SK-N-MC (cell line): ENCODE measurements at places on chromosomes 1 and 21.

DNA sequence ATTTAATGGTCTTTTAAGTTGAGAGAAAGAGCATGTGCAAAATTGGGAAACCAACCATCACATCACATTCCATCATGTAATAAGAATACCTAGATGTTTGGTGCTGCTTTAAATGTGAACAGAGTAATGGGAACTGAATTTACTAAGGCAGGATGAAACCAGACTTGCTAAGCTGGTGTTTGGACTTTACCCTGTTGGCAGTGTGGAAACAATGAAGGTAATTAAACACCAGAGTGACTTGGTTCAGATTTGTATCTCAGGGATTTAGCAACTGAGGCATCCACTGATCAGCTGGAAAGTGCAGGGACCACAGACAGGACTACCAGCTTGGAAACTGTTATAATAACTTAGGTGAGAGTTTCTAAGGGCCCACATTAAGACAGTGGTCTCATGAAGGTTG is 263.4 kb downstream of the OLFM3 start:
- no peak for DNase-seq

DNA sequence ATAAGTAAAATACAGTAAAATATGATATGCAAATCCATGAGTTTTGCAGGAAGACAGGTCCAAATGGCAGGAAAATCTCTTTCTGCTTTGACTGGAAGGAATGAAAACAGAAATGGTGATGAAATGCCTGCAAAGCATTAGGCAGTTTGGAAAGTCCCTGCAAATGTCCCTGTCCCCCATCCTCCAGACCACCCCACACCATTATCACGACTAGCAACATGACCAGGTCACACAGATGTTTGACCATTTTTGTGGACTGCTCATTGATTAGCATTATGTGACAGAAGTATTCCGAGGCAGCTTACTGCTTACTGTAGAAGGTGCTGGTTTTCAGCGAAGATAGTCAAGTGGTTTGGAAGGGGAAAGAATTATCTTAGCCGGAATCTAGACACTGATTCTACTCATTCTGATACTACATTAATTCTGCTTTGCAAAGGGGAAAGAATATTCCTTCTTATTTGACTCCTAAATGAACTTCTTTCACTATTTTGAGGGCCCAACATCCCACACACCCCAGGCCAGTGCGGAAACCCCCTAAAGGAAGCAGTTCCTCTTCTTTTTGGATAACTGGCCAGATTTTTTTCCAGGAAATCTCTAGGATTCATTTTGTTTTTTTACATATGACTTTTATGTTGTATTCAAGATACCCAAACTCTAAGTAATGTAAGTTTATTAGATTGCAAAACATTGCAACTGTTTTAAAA is 9.5 kb upstream of the CR2 start:
- no peak for DNase-seq

DNA sequence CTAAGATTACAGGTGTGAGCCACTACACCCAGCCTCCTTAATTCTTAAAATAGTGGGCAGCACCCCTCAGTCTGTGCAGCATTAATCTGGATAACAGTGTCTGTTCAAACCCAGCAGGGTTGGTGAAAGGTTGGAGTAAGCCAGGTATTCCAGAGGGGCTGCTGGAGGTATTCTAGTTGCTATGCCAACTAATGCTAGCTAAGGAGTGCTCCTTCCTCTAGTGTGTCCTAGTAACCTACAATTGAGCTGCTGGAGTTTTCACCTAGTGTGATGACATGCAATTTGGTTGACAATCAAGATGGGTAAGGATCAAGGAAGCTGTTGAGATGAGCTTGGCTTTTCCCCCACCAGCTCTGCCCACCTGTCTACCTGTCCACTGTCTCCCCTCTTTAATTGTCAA is 100.2 kb upstream of the IPO9 start:
- DNase-seq = no peak

DNA sequence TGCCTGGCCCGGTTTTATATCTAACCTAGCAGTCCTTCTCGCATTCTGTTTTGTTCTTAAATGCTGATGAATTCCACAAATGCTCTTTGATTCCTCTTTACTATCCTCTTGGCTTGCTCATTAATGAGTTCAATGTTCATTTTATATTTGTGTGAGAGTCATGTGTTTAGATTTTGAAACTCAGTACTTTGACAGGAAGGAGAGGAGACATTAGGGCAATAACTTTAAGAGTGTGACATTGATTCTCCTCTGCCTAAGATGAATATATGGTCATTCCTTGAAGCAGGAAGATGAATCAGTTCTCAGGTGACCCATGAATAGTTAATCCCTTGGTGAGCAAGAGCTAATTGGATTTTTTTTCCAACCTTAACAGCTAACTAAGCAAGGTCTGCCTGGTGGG is 84.1 kb downstream of the MRPS6 start:
- DNase-seq = no peak

GRCh38 chr1:66418021-66418420 is 115.9 kb upstream of the SGIP1 start:
- DNase-seq = no peak

DNA sequence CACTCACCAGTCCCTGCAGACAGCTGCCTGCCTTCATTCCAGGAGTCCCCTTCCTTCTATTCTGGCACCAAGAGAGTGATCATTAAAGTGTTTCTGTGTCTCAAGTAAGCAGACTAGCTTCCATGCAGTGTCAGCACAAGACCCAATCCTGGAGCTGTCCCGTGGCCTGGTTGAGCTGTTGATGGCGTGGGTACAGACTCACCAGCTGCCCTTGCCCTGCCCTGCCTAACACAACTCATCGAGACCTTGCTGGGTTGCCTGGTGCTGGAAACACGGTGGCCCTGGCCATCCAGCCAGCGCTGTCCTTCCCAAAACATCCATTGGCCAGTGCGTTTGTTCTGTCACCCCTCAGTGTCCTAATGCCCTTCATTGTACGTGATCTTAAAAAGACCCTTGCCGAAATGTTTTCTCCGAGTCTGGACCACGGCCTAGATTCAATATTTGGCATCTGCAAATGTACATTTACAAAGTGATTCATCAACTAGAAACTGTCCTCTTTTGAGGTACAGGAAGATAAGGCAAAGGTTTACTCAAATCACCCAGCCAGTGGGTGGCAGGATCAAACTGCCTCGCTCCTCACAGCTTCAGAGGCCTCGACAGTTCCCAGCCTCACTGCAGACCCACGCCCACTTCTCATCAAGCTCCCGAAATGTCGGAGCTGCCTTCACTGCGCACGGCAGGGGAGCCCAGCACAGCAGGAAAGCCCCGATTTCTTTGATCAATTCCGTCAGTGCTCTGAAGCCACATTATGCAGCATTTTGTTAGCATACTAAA is 494.2 kb downstream of the KIF26B start:
- peak; percentile 47 for DNase-seq

- DNase-seq = no peak
Measured at GRCh38 chr1:235259133-235259778, 68.7 kb downstream of the ARID4B start.

DNA sequence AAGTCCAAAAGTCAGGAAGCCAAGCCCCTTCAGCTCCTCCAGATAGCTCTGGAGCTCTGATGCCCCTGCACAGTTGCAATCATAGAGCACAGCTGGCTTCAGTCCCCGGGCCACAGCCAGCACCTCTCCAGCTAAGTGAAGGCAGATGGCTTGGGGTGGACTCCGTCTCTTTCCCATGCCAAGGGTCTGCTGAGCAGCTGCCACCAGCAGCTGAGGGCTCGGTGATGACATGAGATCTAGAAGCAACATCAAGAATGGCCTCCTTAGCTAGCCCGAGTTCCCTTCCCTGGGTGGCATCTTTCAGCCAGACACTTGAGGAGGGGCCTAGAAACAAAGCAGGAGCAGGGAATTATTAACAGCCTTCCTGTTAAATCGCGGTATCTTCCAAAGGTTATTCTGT is 973 bp downstream of the C1orf74 start:
- DNase-seq = no peak

DNA sequence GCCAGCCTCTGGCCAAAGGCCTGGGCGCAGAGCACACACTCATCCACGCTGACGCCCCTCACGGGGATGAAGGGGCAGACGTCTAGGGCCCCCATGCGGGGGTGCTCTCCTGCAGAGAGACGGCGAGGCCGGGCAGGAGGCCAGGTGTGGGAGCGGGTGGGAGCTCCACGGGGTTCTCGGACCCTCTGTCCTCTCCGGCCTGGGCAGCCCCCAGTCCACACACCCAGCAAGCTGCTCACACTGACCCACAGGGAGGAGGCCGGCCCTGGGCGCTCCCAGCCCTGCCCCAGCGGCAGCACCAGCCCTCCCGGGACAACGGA is 2.5 kb downstream of the FTCD start:
- no peak for DNase-seq

- no peak for DNase-seq
Measured at GRCh38 chr1:88612773-88613172, 71.3 kb upstream of the PKN2 start.

DNA sequence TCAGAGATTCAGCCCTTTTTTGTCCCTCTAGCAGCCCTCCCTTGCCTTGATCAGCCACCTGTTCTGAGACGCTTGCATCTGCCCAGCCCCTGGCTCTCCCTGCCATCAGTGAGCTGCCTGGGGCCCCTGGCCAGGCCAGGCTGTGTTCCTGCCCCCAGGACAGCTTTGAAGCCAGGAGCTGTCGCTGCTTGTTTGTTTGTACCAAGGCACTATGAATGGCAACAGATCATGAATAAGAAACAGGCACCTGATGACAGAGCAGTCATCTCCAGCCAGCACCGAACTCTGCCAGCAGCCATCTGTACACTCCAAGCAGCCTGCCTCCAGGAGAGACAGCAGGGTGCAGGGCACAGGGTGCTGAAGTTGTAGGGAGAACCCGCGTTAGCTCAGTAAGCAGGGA is 8.1 kb upstream of the VWA5B1 start:
- DNase-seq = no peak

GRCh38 chr1:3407021-3407420 is 47.4 kb upstream of the ARHGEF16 start:
- DNase-seq = no peak

GRCh38 chr1:30801771-30802198 is 44.2 kb upstream of the LAPTM5 start:
- no peak for DNase-seq

DNA sequence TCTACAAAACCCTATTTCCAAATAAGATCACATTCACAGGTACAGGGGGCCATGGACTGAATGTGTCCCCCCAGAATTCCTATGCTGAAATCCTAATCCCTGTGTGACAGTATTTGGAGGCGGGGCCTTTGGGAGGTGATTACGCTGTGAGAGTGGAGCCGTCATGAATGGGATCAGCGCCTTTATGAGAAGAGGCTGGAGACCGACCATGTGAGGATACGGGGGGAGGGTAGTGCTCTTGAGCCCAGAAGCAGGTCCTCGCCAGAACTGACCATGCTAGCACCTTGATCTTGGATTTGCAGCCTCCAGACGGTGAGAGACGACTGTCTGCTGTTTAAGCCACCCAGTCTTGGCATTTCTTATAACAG is 23.8 kb upstream of the KIF26B start:
- no peak for DNase-seq

GRCh38 chr1:159436469-159436868 is 3.1 kb upstream of the OR10J1 start:
- no peak for DNase-seq

GRCh38 chr1:168498159-168498631 is 45.6 kb downstream of the XCL2 start:
- no peak for DNase-seq

- no peak for DNase-seq
Measured at GRCh38 chr1:245466261-245466660, 311.5 kb downstream of the KIF26B start.

DNA sequence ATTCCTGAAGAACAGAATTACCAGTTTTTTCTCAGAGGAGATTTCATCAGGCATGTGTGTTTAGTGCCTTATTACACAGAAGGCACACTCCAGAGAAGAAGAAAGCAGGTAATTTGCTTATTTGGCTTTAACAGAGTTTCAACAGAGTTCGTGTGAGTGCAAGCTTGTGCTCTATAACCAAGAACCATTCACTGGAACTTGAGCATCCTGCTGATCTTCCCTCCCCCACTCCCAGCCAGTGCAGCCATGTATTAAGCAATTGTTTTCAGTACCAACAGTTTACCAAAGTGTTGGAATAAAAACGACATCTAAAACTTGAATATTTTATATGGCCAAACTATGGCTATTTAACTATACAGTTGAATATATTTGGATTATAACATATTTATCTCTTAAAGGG is 4.3 kb downstream of the MGST3 start:
- DNase-seq = no peak

DNA sequence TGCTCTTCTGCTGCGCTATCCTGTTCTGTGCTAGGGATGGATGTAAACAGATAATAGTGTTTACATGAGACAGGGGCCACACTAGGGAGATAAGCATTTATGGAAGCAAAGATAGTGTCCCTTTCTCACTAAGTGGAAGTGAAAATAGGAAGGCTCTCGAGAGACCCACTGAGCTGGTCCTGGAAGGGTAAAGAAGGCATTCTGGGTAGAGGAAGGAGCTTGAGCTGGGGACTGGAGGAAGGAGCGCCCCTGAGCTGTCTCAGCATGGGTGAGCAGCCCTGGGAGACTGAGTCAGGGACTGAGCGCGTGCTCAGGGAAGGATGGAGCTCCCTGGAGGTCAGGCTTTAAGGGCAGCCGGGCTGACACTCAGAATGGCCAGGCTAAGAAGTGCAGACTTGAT is 93.3 kb downstream of the IGSF21 start:
- no peak for DNase-seq

- DNase-seq = no peak
Measured at GRCh38 chr1:26359981-26360806, 6.3 kb upstream of the CRYBG2 start.

DNA sequence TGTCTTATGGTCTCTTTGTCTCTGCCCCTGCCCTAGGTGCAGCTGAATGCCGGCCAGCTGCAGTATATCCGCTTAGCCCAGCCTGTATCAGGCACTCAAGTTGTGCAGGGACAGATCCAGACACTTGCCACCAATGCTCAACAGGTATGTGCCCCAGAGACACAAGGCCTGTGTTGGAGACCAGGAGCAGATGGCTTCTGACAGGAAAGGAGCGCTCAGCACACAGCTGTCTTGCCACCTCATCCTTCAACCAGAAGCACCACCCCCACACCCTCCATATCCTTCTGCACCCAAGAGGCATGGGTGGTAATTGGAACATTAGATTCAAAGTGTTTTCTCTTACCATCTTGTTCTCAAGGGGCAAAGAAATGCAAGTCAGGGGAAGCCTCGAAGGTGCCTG is 17.0 kb upstream of the KCNQ4 start:
- no peak for DNase-seq

GRCh38 chr1:201937624-201938213 is 8.6 kb downstream of the LMOD1 start:
- DNase-seq = no peak

DNA sequence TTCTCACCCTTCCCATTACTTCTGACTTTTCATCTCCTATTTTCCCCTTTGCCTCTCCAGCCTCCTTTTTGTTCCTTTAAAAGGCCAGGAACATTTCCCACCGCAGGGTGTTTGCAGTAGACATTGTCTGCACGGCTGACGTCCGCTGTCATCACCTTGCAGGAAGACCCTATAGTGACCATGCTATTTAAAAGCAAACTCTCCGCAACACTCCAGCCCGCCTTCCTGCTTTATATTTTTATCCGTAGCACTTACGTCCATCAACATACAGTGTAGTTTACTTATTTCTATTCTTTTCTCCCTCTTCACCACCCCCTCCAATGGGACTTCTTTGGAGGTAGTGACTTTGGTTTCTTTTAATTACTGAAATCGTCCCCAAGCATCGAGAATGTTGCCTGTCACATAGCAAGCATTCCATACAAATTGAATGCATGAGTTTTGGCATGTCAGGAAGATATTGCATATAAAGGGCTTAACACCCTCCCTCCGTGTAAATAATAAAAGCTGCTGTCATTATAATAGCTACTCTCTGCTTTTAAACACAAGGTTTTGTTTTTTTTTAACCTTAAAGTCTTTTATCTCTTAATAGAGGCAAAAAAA is 19.8 kb downstream of the SLC25A33 start:
- DNase-seq = no peak

GRCh38 chr1:229579059-229579673 is 20.7 kb upstream of the ABCB10 start:
- DNase-seq = no peak
